ENCODE measurements at places on chromosomes 12 and 14.
A peak's percentile ranks its signal among the peaks of the same experiment; 100 is the strongest.

GRCh38 chr14:74865156-74865555, 10.8 kb downstream of the PROX2 start:
- no peak for DNase-seq

- DNase-seq = no peak
Observed at GRCh38 chr12:110965574-110965973, 45.2 kb upstream of the MYL2 start.

- peak; percentile 13 for DNase-seq
Observed at GRCh38 chr14:105889666-105890473, 363.5 kb downstream of the TMEM121 start.

GRCh38 chr12:62267480-62267879, 7.3 kb downstream of the USP15 start:
- no peak for DNase-seq

DNA sequence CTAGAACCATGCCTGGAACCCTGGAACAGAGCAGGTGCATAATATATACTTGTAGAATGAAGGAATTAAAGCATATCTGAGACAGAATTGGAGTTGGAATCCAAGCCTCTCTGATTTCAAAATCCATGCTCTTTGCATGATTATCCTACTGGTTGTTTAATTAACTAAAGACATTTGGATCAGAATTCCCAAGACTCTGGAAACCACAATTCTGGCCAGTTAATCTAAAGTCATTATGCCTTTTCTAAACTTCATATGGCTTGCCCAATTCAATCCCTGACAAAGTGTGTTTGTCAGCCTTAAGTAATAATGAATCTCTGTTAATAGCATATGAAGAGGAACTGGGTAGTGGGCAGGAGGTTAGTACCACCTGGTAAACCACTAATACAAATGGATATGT, 422.6 kb downstream of the ATP23 start:
- DNase-seq = no peak

DNA sequence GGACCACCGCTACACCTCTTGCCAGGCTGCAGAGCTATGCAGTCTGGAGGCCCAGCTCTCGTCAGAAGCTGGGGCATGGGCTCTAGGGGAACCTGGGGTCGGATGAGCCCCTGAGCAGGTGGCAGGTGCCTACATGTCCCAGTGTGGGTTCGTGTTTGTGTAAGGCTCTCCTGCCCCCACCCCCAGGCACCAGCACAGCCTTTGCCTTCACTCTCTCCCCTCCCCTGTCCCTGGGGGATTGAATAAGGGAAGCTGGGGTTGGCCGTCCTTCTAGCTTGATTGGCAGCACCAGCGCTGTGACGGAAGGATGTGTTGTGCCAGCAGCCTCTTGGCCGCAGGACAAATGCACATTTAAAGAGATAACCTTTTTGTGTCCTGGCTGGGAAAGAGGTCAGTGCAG, 34.8 kb upstream of the TSPAN9 start:
- no peak for DNase-seq

- DNase-seq = no peak
Observed at GRCh38 chr12:2198005-2198501, 145.3 kb downstream of the CACNA1C start.

DNA sequence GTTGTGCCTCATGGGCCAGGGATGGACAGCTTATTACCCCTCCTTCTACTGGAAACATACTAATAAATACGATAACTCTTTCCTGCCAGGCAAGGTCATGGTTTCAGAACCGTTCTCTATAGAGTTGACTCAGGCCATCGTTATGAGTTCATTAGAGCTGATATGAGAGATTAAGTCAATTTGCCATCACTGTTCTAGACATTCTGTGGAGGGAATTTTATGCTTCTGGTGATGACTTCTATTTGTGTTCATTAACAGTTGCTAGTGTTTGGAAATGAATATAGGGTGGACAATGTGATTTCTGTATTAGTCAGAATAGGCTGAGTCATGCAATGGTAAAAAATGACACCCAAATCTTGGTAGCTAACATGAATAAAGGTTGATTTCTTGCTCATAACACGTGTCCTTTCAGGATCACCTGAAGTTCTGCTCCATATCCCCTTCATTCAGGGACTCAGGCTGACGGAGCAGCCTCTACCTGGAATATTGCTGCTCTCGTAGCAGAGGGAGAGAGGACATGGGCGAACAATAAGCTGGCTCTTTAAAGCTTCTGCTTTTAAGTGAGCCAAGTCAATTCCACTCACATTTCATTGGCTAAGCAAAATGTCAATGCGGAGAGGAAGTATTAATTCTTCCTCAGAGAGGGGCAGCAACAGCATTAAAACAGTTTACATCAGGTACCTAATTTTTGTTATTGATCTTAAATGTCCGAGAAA, 18.5 kb upstream of the TBPL2 start:
- DNase-seq = no peak

DNA sequence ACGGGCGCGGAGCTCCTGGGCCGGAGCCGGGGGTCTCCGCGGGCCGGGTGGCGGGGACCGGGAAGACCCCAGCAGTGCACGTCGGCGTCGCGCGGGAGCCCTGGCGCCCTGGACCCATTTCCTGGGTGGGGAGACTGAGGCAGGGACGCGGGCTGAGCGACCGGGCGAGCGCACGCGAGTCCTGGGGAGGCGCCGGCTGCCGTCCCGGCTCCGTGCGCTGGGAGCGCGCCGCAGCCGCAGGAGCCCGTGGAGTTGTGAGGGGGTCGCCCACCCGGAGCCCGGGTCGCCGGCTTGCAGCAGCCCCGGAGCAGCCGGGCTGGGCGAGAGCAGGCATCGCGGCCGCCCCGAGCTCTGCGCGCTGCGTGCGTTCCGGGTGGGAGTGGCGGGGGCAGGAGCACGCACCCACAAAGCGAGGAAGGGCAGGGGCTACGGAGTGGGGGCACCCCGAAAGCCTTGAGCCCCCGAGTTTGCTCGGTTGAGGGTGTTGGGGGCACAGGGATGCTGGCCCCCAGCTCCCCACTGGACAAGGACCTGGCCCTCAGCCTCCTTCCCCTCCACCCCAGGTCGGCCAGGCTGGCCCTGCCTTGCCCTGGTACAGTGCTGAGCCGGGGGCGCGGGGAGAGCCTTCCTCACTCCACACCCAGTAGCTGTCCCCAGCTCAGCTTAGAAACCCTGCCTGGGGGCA, 620 bp downstream of the MMP17 start:
- peak; percentile 31 for DNase-seq

GRCh38 chr14:56378475-56378877, 201.1 kb upstream of the TMEM260 start:
- no peak for DNase-seq

- DNase-seq = no peak
Observed at GRCh38 chr14:53346988-53347387, 193.9 kb upstream of the DDHD1 start.

DNA sequence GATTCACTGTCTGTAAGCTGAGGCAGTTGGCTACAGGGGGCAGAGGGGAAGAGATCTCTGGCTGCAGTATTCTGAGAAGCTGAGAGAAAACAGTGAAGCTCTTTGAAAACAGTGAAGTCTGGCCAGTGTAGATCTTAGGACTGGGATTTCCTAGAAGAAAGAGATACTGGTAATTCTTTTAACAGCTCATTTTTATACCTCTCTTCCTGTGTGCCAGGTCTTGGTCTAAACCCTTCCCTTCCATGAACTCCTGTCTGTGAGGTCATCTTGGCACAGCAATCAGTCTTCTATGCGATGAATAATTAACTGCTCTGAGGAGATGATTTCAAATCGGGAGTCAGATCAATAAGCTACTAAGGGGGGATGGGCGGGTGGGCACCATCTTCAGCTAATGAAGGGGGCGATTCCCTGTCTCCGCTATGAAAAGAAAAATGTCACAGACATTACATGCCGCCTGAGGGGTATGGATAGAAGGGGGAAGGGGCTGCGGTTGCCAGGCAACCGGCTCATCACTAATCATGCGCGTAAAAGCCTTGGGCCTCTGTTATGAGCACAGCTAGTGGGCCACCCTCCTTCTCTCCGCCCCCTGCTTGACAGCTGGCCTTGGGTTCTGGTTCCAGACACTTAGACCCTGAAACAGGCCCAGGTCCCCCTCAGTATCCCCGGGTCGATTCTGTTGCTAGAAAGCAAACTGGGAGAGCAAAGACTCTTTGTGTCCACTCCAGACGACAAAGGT, 75.3 kb upstream of the CEP83 start:
- DNase-seq = no peak

DNA sequence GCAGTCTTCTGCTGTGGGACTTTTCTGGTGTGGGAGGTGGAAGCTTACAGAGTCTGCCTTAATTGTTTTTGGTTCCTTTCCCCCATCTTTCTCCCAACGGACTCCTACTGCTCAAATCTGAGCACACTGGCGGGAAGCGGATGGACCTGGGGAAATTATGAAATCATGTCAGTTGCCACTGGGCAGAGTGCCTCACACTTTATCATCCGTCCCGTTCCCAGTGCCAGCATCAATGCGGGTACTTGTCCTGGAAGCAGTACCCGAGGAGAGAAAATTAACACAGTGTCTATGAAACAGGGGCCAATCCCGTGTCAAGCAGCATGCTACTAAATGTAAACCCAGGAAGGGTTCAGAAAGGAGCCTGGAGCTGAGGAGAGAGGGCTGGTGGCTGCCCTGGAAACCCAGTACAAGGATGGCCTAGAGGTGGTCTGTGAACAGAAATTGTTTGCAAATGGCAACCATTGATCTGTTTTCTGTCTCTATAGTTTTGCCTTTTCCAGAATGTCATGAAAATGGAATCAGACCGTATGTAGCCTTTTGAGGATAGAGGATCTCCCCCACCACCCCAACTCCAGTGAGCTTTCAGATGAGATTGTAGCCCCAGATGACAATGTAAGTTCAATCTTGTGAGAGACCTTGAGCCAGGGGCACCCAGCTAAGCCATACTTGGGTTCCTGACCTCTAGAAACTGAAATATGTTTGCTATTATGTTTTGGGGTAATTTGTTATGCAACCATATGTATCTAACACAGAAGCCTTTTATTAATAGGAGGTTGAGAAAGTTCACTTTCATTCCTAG, 908 bp upstream of the CDKL1 start:
- DNase-seq = no peak

- no peak for DNase-seq
Observed at GRCh38 chr12:121202407-121203355, 7.2 kb upstream of the P2RX4 start.

DNA sequence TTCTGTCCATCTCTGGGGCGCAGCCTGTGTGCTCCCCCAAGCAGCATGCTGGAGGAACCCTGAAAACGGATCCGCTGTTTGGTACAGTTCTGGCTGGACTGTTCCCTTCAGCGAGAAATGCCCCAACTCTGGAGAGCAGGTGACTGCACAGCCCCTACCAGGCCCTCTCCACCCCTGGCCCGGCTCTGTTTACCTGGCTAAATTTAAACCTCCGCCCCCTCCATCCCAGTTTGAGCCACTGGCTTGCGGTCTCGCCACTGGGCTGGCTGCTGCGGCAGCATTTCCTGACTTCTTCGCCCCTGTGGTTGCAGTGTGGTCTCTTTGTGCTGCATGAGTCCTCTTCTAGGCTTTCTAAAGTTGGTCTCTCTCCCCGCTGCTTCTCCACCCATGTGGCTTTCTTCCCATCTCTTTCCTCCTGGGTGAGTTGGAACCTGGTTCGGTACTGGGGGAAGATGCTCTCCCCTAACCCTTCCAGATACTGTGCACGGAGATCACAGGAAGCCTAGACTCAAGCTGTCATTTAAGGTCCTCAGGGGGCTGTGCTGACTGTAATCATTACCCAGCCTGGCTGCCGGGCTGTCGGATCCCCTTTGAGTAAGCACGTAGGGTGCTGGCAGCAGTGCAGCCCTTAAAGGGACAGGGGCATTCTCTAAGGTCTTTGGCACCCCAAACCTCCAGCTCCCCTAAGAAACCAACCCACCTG, 60.6 kb downstream of the FBXL14 start:
- DNase-seq = peak; percentile 34

DNA sequence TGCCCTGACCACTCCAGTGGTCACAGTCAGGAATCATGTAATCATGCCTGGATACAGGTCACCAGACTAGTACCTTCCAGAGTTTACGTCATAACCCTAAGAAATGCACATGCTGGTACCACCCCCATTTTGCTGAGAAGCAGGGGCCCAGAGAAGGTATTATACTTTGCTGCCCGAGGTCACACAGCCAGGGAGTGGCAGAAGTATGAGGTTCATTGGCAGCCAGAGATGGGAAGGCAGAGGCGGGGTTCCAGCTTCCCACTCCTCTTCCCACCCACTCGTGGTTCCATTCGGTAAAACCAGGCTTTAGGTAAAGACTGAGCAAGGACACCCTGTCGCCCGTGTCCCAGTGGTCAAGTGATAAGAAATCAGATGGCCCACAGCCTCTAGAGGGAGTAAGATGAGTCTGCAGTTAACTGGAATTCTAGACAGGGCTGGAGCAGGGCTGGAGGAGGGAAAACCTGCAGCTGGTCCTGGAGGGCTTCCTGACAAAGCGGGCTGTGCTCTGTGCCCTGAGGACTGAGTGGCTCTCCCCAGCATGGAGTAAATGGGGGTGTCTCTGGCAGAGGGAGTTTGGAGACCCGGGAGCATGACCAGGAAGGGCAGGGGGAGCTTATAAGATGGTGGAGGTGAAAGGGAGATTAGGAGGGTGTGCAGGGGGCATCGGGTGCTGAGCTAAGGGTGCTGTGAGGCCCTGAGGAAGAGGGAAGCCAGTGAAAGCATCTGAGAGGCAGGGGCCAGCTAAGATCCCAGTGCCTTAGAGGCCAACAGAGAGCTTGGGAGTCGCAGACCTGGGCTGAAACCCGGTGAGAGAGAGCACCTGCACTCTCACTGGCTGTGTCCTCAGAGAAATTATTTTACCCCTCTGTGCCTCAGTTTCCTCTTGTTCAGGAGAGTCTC, 5.7 kb downstream of the FAM222A start:
- DNase-seq = no peak

DNA sequence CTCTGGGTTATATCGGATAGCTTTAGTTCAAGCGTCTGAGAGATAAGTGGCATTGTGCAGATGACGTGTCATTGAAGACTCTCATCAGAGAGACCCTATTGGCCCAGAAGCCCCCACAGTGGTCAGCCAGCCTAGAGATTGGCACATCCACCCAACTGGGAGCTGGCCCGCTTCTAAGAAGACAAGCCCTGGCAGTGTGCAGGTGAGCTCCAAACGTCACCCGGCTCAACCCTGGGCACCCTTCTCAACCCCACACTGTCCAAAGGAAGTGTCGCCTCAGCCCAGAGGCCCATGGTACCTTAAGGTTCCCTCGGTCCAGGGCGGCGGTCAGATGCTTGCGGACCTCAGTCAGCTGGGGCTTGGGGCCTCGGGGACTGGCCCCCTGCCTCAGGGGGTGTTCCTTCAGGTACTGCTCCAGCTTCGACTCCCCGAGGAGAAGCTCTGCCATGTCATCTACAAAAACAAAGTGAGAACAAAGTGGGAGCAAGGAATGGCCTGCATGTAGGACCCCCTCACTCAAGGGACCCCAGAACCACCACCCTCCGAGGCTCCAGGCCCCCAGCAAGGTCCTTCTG, 30.3 kb downstream of the TTC7B start:
- no peak for DNase-seq

DNA sequence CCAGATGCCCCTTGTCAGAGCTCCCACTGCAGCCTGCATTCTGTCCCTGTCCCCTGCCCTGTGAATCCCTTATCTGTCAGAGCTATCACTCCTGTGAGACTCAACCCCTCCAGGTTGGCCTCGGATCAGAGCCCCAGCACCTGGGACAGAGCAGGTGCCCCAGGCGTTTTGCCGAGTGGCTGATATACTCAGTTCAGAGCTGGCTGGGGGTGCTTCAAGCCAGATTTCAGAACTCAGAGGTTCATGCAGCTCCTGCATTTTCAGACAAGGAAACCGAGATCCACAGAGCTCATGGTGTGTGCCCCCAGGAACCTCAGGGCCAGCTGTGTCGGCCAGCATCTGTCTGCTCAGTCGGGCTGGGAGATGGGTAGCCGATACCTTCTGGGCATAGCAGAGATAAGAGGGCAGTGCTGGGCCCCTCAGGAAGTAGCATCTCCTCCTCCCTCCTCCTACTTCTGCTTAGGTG, 228.0 kb upstream of the RTL1 start:
- DNase-seq = no peak

Data from activated T-cell treated with anti-CD3 and anti-CD28 coated beads, Interleukin-2, amount 50 U/mL, for 1 hour (primary cell).